ENCODE measurements at places on chromosomes 7 and 10.

DNA sequence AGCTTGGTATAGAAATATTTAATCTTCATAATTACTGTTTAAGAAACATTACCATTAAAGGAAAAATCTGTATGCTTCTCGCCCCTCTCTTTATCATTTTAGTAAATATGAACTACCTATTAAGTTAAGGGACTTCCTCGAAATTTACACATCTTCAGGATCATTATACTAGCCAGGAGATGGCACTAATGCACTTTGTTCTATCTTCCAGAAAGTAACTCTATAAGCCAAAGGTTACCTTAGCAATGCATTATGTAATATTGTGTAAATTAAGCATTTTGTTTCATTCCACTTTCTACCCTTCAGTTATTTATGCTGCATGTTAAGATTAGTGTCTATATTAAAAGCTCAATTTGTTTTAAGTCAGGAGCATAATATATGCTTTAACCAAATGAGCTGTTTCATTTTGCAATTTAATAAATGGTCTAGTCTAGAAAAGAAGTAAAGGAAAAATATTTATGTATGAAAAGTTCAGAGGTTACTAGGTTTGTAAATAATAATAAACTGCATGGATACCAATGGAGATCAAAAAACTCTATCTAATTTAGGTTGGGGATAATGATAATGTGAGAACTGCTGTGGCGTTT is 128.5 kb downstream of the ANKRD7 start:
- DNase-seq, result no peak

DNA sequence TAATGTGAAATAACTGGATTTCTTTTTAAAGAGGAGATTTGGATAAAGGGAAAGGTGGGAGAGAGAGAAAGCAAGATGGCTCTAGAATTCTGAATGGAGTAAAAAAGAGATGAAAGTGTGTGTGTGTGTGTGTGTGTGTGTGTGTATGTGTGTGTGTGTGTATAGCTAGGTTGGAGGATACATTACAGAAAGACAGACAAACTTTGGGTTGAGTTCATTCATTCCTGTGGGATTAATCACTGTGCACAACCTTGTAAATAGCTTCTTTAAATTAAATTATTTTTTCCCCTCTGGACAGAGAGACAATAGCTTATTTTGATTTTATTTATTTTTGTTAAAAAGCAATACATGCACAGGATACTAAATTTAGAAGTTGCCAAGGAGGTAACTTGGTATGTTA is 7.5 kb downstream of the ASB4 start:
- no peak for DNase-seq

GRCh38 chr10:52805414-52806285 is 33.1 kb upstream of the MBL2 start:
- no peak for DNase-seq

GRCh38 chr10:123962756-123963530 is 71.3 kb upstream of the CPXM2 start:
- DNase-seq, result no peak

DNA sequence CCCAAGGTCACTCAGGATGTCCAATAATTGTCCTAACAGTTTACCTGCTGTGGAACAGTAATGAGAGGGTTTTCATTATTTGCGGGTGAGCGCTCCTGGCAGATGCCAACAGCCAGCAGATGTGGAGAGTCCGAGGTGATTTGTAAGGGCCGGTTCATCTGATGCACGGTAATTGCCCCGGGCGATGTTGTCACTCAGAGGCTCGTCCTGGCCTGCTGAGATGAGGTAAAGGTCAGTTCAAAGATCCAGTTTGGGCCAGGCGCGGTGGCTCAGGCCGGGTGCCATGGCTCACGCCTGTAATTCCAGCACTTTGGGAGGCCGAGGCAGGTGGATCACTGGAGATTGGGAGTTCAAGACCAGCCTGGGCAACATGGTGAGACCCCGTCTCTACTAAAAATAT is 16.9 kb downstream of the LHPP start:
- no peak for DNase-seq

DNA sequence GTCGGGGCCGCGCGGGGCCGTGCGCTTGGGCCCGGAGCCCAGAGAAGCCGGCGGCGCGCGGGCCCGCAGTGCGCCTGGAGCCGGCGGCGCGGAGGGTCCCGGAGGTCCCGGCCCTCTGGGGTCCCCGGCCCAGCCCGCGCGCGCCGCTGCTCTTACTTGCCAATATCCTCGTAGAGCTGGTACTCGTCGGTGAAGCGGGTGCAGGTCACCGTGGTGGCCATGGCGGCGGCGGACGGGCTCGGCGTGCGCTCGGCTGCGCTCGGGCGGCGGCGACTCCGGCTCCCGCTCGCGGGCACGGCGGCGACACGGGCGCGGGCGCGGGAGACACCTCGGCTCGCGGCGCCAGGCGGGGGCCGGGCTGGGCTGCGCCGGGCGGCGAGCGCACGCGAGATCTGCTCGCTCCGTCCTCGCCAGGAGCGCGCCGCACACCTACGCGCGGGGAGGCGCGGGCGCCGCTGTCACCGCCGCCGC is at the start of gene CAMK2B:
Gene CAMK2B, minus strand, starts transcription at position 394 of the 471 bp plus-strand sequence. Its CDS starts 173 bp downstream, at position 221.
- DNase-seq, result no peak

DNA sequence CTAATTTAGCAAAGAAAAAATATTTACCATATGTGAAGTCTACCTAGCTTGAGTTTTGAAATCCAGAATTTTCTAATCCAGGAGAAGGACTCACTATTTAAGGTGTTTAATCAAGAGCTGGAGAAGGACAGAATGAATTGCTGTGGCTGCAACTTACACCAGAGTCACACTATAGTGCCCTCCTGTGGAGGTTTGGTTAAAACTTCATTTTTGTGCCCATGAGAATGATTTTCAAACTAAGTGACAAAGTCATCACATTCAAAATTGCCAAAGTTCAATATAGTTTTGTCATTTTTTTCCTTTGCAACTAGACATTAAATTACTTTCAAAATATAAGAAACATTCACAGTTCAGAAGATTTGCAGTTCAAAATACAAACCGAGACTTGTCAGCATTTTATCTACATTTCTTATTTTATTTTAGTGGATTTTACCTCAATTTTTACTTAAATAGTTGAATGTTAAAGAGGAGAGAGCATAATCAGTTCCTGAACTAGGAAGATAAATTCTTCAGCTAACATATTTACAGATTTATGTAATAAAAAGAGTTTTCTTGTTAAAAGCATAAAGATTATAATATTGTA is 70.7 kb downstream of the CABCOCO1 start:
- no peak for DNase-seq

DNA sequence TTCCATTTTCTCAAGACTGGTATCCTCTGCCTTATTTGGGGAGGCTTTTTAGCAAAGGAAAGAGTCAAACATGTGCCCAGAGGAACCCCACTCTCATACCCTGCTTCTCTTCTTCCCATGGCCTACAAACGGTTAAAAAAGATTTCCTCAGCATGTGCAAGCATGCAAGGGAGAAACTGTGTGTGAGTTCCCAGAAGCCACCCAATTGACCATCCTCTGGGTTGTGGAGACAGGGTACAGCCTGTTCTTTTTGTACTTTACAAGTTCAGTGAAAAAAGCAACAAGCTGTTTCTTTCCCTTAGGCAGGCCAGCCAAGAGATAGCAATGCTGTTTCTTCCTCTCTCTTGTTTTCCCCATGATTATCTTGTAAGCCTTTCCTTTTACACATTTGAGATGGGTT is 68.8 kb upstream of the MTPN start:
- no peak for DNase-seq
